ENCODE measurements at places on chromosomes 6 and 20.
A peak's percentile ranks its signal among the peaks of the same experiment; 100 is the strongest.

DNA sequence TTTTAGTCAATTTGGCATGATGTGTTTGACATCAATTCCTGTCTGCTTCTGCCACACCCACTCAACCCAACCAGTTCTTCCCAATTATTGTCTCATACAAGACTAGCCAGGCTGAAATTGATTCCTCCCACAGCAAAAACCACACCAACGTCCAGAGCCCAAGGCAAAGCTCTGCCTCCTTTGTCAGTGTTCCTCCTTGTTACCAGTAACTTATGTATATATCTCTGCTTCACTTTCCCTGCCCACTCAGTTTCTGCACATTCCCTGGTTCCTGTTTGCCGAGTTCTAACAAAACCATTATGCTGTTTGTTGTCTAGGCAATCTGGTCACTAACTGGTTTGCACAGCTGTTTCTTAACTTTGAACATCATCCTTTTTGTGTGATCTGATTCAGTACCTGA is 547.9 kb upstream of the PTCHD4 start:
- DNase-seq = no peak

DNA sequence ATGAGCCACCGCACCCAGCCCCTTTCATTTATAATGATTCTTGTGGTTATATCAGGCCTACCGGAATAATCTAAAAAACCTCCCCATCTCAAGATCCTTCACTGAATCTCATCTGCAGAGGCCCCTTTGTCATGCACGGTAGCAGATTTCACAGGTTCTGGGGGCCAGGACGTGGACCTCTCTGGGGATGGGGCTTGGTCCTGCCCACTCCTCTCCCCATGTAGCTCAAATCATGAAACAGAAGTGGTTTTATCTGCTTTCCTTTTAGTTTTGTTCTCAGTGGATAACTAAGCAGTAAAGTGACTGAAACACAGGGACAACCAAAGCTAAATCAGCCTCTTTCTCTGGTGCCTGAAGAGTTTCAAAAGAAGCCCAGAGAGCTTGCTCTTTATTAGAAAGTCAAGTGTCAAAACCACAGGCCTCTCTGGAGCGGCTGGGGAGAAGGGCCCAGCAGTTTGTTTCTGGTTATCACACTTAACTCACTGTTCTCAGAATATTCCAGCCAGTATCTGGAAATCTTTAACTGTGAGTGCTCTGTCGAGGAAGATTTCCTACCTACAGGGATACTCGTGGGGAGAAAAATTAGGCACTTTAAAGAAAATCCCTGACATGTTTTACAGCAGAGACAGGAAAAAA is 60.6 kb upstream of the FAM184A start:
- no peak for DNase-seq

DNA sequence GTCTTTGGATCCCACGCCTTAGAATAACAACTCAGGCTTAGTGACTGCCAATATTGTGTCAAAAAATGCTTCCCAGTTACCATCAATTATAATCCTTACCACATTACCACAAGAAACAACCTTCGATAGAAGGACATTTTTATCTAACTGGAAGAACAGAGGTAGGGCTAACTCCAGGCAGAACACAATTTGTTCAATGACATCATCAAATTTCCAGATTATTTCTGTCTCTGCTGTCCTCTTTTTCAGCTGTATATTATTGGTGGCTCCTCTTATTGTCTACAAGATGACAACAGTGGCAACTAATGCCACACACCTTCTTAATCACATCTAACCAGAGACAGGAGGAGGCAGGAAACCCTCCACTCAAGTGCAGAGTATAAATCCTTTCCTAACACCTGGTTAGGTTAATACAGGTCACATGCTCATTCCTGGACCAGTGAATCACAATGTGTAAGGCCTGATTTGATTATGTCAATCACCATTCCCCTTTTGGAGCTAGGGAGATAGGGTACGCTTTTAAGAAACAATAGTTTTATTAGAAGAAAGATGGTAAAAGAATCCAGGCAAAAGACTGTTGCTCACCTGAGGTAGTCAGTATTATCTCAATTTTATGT is 18.0 kb downstream of the KHDC1L start:
- DNase-seq = no peak

DNA sequence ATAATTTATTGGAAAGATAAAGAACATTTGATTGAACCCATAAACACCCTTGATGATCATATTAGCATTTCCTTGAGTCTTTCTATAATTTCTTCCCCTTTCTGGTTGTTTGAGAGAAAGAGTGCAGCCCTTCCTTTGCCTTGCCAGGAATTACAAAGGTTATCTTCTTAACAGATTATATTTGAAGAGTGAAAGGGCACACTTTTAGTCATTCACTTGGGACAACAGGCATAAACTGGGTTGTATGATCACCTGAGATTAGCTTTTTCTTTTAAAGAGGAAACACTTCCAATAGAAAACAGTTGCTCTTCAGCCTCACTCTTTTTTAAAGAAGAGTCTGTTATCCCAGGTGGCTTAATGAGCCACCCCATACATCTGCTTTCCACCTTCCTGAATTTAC is 295.2 kb downstream of the PHF3 start:
- no peak for DNase-seq

DNA sequence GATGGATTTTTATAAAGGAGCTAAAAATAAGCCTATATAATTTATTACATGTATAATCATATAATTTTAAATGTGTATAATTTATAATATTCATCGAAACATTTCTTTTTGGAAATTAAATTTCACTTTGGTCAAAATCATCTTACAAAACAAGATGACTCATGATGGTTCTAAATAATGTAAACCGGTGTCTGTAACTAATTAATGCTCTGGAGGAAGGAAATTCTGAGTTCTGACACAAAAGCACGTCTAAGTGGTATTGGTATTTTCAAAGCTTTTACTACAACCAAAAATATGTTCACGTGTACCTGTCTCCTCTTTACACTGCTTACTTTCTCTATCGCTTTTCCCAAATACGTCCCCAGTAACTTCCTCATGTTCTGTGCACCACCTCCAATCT is 134.1 kb downstream of the MTHFD1L start:
- DNase-seq = no peak

GRCh38 chr20:46243707-46244628 is 64.3 kb downstream of the CDH22 start:
- no peak for DNase-seq

DNA sequence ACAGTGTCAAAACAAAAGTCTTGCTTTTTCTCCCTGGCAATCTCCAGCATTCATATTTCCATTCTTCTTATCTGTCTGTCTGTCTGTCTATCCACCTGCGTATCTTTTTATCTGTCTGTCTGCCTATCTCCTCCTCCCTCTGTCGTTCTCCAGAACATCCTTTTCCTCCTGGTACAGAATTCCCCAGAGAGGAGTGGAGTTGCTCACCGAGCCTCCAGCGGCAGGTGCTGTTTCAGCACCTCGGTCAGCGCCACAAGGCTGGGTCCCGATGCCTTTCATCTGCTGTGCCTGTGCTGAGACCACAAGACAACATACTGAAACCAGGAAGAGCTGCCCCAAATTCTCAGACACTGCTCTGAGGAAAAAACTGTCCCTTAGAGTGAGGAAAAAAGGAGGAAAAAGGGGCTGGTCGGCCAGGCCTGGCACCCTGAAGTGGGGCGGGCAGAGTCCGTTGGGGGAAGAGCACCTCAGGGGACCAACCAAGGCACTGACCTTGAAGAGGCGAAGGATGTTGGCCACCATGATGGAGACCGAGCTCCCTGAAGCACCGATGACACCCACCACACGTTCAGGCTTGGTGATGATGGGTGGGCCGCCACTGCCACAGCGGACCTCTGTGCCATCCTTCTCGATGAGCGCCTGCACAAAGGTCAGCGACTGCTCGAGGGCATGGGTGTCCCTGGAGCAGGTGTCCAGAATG is 13.3 kb downstream of the GRM4 start:
- peak; percentile 52 for DNase-seq

DNA sequence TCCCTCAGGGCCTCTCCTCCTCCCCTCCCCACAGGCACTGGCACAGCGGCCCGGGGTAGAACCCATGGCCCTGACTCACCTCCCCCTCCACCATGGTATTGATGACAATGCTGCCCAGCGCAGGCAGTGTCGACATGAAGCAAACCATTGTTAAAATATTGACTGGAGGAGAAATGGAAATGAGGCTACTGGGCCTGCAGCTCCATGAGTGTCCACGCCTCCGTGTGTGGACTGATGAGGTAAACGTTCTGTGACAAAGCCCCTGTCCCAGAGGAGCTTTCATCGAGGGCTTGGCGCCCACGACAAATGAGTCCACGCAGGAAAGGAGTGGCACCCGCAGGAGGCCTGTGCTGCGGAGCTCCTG is 402.7 kb downstream of the TAF4 start:
- no peak for DNase-seq

DNA sequence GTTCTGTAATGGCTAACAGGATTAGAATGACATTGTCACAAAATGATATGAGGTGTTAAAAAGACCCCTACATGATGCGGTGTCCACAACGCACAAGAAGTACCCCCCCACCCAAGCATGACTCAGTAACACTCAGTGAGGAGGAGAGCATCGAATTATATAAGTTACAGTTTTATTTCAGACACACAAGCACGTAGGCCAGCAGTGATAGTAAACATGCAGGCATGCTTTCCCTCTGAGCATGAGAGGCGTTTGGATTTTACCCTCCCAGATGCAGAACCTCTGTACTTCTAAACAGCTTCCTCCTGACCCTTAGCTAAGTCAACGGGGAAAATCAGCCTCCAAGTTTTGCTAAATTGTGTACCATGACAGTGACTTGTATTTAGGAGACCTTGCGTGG is 23.9 kb downstream of the GNAS start:
- DNase-seq = no peak

DNA sequence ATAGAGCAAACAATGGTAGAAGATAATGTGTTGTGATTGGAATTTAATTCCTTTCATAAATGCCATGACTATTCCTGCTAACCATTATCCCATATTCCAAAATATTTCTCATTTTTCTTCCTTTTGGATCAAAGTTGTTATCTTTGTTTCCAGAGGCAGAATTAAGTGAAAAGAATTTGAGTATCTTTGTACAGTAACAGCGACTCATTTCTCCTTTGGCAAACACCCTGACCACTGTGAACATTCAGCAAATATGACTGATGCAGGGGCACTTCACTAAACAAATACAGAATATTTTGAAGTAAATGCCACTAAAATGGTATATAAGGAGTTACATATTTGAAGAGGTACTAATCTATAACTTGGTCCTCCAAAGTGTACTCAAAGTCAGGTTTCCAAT is 105.0 kb upstream of the LAMP5 start:
- no peak for DNase-seq

DNA sequence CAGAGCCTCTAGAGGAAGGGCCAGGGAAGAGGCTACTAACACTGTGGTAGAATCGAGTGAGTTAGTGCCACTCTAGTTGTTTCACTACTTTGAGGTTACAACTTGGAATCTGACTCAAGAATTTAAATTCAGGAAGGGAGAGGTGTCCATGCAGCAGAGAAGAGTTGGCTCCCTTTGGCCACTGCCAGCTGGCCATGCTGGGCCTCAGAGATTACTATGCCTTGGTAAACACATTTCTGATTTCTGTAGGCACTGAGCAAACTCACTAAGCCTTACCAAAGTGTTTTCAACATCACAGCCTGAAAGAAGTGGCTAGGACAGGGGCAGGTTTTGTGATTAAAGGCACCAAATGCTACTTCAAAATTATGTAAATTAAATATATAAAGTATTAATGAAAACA is 61.9 kb downstream of the ZHX3 start:
- DNase-seq = no peak

- no peak for DNase-seq
Measured at GRCh38 chr6:166591961-166592520, 5.6 kb upstream of the RAMACL start.

DNA sequence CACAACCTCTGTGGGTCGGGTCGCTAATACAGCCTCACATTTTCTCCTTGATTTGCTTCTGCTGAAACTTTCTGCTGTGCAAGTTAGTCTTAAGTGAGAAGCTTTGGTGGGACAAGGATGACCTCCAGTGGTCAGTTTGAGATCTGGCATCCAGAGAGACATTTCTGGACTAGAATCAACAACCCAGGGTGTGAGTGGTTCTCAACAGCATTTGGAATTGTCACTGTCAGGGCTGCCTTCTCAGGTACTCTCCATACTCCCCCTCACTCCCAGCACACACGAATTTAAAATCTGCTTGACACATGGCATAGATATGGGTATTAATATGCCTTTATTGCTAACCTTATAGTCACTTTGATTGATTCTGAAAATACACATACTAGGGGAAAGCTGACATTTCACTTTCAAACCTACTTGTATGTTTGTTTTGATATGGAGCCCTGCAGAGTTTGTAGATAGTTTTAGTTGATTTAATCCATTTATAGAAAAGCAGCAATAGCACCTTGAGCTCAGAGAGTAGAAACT is 13.2 kb downstream of the OTOR start:
- peak; percentile 73 for DNase-seq

DNA sequence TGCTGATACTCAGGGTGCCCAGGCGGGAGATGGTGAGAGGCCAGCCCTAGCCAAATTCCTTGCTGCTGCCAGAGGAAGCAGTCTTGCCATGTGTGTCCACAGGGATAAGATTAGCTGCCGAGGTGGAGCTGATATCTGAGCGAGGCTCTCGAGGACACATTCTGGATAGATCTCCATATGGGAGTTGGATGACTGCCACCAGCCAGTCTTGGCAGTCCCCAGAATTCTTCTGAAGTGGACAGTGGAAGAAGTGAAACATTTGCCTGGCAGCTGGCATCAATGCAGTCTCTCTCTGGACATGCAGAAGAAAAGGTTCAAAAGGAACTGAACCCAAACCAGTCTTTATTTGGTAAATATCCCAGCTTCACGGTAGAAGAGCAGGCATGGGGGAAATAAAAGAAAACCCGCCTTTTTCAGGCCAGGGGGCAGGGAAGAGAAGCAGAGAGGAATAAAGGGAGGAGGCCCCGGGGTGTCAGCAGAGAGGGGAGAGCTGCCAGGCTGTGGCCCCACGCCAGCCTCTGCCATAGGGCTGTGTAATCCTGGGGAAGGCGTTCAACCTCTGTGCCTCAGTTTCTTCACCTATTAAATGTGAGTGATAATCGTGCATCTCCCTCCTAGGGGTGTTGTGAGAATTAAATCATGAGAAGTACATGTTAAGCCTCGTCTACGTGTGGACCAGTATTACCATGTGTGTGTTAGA is 3.7 kb upstream of the FUCA2 start:
- no peak for DNase-seq

- DNase-seq = no peak
Measured at GRCh38 chr6:139080255-139080920, 51.8 kb downstream of the ABRACL start.

DNA sequence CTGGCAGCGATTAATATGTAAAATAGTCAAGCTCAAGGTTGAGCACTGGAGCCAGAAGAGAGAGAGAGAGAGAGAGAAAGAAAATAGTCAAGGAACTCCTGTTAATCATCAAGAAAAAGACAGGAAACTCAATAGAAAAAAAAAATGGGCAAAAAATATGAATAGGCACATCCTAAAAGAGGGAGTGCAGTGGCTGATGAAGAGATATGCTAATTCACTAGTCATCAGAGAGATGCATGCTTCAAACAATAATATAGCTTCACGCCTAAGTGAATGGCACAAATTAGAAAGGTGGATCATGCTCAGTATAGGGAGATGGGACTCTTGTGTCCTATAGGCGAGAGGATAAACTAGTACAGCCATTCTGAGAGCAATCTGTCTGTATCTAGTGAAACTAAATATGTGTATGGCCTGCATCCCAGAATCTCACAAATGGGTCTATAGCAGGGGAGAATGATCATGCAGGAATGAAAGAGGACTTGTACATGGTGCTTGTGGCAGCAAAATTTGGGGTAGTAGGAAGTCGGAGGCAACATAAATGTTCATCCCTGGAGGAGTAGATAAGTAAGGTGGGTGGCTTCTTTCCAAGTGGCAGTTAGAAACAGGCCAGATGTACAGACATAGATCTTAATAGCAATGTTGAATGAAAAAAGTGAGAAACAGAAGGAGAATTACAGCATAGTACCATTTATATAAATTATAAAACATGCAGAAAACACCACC is 176.8 kb downstream of the VEGFA start:
- DNase-seq = no peak

Data from OCI-LY7 (cell line).